Right renal pelvis (tissue), 4 donors: ENCODE measurements at places on chromosomes 13 and 19. TPM values are rescaled to one million over a fixed set of nuclear protein-coding genes. Genes with fewer than 3 reads are reported as not detected.

DNA sequence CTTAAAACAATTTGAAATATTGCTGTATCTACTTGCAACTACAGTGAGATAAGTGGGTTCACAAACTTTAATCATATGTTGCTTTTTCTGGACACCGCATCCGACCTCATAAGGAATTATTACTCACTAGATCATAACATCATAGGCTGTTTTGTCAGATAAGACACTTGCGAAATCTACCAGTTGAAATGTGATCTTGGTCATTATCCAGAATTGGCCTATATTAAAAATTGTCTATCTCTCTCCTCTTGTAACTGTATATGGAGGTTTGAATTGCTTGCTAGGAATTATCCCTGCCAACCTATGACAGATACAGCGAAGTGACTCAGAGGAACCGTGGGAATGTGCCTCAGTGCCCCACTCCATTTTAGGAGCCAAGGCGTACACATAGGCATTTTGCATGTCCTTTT, 117.0 kb upstream of the POSTN start:
- no peak for DNase-seq

DNA sequence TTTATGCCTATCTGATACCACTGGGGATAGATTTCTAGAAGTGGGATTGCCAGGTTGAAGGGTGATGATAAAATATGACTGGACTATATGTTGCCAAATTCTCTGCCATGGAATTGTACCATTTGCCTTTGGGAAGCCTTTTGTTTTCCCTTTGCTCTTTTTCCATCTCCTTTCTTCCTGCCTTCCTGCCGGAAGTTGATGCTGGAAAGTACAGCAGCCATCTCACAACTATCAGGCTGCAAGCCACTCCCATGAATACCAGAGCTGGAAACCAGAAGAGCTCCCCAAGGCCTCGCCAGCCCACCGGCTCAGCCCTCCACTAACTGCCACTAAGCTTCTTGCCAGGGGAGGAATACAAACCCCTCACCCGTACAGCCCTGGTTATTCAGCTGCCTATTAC, 29.7 kb downstream of the ZIC5 start:
- DNase-seq, result no peak

Gene PCDH17
- 17.8 TPM for polyA plus RNA-seq

GRCh38 chr13:113273851-113274590, 23.0 kb upstream of the LAMP1 start:
- no peak for DNase-seq

DNA sequence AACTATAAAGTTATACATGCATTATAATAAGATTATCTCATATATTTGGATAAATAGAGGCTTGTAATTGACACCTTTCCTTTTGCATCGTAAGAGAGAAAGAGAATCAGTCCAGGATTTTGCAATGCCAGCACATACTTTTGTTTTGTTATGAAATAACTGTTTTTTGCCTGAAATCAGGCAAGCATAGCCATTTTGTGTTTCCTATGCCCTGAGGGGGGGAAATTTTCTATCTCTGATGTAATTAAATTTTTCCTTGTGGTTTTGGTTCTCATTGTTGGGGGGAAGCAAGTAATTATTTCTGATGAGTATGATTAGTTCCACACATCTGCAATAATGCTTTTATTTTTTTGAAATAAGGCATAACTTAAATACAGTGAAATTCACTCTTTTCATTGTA, 229.4 kb downstream of the NDFIP2 start:
- no peak for DNase-seq

- DNase-seq, result no peak
These were observed 736 bp downstream of the GPI start for GRCh38 chr19:34365463-34366401.
